ENCODE measurements at places on chromosomes 2 and 18.
A peak's percentile ranks its signal among the peaks of the same experiment; 100 is the strongest.

GRCh38 chr2:142286618-142287017, 155.8 kb upstream of the LRP1B start:
- no peak for DNase-seq

DNA sequence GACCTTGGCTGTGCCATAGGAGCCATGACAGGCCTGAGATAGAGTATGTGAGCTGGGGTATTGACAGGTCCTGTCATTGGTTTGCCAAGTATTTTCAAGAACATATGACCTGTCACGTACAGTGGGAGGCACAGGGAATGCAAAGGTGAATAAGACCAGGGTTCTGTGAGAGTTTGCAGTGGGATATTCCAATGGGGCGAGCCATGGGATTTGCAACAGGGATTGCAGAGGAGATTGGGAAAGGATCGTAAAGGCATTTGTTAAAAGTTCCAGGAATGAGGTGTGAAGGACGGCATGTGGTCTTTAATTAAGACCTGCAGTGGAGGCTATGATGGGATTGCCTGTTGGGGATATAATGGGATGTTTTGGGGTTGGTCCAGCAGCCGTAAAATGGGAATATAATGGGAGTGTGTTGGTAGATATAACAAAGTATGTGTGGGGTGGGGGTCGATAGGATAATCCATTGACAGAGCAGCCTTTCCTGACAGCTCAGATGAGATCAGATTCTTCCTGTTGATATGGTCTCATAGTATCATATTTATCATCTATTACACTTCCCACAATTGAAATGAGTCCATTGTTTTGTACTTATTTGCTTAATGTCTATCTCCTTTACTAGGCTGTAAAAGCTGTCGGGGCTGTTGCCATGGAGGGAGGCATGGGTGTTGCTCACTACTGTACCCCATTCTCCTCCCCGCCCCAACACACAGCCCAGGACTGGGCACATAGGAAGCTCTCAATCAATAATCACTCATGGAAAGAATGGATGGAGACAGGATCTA, 38.1 kb downstream of the PKDCC start:
- no peak for DNase-seq

- no peak for DNase-seq
Measured at GRCh38 chr18:58547864-58548263, 81.0 kb downstream of the ALPK2 start.

DNA sequence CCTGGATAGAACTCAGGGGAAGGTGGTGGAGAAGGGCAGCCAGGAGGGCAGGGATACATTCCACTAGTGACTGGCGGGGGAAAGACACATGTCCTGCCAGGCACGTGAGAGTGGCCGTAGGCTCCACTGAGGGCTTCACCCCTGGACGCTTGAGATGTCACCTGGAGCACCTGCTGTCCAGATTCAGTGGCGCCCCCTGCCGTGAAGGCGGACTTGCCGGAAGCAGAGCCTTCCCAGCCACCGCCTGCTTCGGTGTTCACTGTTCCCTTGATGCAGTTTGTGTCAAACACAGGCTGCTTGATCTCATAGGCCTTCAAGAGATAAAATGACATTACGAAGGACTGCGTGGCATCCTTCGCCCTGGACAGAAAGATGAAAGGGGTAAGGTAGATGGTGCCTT, 335.3 kb downstream of the ZNF521 start:
- DNase-seq: no peak

DNA sequence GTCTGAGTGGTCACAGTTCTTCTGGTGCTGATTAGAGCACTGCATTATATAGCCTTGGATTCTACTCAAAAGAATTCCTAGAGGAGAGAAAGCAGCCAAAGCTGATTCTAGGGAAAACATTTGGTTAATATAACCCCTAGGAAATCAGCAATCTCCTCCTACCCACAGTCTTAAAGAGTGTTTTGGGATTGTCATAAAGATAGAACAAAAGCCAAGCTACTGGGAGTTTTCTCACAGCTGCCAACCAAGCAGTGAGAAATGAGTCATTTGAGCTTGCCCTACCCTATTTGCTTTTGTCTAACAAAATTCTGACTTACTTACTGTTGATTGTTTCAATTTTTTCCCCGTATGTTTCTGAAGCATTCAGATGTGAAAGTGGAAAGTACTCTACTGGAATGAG, 469.3 kb downstream of the PLCL1 start:
- DNase-seq: peak; percentile 53

DNA sequence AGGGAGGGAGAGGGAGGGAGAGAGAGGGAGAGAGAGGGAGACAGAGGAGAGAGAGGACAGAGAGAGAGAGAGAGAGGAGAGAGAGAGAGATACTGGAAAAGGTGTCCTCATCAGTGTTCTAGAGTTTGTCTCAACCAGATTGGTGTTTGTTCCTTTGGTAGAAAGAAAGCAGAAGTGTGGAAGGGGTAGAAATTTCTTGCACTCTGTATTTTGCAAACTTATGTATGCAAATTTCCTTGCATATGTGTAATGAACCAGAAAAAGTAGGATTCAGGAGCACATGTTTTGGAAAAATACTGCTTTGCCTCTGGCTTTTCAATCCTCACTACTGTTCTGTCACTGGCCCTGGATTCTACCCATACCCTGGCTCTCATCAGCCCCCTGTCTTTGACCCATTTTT, 1.1 kb upstream of the SP140 start:
- no peak for DNase-seq

GRCh38 chr2:70009762-70010575, 48.5 kb upstream of the ASPRV1 start:
- no peak for DNase-seq

- no peak for DNase-seq
Measured at GRCh38 chr2:233705911-233706506, 6.7 kb upstream of the UGT1A5 start.

DNA sequence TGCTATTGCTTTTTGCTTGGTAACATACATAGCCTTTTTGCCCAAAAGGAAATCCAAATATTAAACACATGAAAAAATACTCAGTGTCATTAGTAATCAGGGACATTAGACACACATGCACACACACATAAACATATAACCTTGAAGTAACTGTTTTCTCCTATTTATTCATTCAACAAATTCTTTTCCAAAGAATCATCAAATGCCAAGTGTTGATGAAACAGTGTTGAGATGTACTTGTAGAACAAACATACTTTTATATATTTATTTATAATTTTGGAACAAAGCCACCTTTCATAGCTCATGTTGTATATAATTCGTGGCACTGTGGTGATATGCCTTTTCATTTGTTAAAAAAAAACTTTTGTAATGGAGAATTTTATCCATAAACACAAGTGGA, 81.0 kb downstream of the APLF start:
- peak; percentile 24 for DNase-seq

GRCh38 chr2:215832791-215833190, 180.6 kb downstream of the MREG start:
- no peak for DNase-seq

GRCh38 chr18:6484659-6485058, 69.9 kb upstream of the L3MBTL4 start:
- DNase-seq: no peak

GRCh38 chr2:17196380-17196779, 321.9 kb downstream of the RAD51AP2 start:
- no peak for DNase-seq

GRCh38 chr2:128444121-128444771, 125.6 kb upstream of the HS6ST1 start:
- no peak for DNase-seq

GRCh38 chr2:16012626-16013358, 72.4 kb downstream of the MYCN start:
- no peak for DNase-seq

- no peak for DNase-seq
Measured at GRCh38 chr2:136238286-136239078, 120.5 kb upstream of the CXCR4 start.

DNA sequence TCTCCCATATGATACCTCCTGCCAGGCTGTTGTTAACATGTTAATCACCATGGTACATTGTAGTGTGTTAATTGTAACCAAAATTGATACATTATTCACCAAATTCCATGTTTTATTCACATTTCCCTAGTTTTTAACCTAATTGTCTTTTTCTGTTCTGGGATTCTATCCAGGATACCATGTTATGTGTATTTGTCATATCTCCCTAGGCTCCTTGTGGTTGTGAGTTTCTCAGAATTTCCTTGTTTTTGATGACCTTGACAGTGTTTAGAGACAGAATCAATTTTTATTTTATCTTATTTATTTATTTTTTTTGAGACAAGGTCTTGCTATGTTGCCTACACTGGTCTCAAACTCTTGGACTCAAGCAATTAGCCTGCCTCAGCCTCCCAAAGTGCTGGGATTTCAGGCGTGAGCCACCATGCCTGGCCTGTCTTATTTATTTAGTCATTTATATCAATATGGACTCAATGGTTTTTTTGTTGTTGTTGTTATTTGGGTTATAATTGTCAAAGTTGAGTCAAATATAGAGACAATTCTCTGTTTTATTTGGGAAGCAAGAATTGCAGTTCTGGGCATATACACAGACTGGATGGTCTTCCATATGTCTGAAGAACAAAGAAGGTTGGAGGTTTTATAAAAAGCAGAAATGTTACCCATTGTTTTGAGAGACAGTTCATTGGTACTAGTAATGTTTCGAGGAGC, 42.6 kb downstream of the INPP4A start:
- DNase-seq: no peak

Data from fibroblast of skin of right quadriceps (primary cell).